ENCODE measurements at places on chromosomes 5 and 9.

DNA sequence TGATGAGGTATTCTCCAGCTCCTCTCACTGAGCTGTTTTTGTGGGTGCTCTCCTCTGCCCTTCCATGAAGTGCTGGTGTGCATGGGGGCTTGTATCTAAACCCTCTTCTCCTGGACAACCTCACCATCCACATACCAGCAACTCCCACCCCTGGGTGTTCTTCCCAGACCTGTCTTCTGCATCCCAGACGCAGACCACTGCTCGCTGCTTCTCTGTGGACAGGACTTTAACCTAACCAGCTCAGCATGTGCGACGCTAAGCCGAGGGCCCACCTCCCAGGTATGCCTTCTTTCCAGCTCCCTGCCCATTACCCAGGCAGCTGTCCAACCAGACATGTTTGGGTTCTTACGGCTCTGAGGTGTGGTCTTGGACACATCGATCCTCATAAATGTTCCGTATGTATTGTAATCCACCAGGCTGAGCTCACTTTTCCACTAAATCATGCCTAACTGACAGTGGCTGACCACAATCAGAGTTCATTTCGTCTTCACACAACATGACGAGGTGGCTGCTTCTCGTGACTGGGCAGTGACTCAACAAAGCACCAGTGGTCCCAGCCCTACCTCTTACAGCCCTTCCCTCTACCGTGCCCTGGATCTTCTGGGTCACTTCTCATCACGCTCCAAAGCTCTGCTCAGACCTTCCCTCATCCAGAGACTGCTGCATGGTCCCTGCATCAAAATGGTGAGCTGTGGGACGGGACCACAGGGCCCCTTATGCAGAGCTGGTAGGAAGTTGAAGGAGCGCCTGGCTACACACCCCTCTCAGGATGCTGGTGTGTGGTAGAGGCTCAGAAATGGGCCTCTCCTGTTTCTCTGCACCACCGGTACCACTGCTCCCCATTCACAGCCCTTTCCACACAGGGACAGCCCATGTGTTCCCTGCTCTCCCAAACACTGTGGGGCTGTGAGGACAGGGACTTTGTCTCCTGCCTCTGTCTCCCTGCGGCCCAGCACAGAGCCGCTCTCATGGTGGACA, 9.6 kb upstream of the PTGES2 start:
- DNase-seq, result no peak

DNA sequence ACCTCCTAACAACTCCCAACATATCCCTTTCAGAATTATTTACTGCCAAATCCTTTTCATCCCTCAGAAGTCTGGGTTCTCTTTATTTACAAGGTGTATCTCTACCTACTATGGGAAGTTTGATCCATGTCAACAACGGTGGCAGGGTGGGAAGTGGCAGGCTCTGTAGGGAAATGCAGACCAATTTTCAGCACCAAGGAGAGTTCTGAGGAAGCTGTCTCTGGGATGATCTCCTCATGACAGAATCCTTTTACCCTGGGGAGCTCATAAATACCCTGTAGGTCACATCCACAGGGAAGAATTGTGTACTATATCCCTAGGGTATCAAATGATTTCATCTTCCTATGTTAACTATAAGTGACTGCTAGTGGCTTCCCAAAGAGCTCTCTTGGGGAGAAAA, 107.8 kb upstream of the NEK6 start:
- DNase-seq, result no peak

- no peak for DNase-seq
Measured at GRCh38 chr5:129173771-129174170, 79.2 kb downstream of the ISOC1 start.

DNA sequence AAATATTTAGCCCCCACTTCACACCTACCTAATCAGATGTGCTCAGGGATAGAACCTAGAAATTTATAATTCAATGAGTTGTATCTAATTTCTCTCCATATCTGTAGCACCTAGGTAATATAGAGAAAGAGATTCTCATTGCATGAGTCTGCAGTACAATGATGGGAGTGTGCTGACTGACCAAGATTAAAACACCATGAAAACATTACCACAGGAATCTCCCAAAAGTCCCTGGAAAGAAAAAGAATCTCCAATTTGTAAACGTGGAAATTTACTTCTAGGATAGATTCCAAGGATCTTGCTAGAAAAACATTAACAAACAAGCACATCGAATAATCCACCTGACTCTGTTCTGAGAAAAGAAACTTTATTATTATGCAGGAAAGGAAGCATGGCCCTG, 45.0 kb upstream of the DMRTA1 start:
- DNase-seq, result no peak

DNA sequence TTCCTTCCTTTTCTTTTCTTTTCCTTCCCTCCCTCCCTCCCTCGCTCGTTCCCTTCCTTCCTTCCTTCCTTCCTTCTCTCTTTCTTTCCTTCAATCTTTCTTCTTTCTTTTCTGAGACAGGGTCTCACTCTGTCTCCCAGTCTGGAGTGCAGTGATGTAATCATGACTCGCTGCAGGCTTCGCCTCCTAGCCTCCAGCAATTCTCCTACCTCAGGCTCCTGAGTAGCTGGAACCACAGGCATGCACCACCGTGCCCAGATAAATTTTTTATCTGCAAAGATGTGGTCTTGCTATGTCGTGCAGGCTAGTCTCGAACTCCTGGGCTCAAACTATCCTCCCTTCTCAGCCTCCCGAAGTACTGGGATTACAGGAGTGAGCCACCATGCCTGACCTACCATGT, 81.4 kb downstream of the SPATA31C2 start:
- no peak for DNase-seq

- DNase-seq, result no peak
Measured at GRCh38 chr9:75201480-75202209, 113.3 kb downstream of the OSTF1 start.

DNA sequence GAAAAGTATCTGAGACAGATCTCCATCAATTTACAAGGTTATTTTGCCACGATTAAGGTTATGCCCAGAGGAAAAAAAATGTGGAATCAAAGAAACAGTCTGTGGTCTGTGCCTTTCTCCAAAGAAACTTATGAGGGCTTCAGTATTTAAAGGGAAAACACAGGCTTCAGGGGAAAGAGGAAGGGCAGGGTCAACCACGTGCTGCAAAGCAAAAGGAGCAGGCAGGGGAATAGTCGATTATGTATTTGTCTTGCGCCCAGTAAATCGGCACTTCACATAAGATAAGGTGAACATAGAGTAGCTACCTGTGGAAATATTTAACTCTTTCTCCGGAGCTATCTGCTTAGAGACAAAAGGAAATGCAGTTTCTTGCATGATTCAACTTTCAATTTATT, 343.7 kb downstream of the RAB3C start:
- no peak for DNase-seq

DNA sequence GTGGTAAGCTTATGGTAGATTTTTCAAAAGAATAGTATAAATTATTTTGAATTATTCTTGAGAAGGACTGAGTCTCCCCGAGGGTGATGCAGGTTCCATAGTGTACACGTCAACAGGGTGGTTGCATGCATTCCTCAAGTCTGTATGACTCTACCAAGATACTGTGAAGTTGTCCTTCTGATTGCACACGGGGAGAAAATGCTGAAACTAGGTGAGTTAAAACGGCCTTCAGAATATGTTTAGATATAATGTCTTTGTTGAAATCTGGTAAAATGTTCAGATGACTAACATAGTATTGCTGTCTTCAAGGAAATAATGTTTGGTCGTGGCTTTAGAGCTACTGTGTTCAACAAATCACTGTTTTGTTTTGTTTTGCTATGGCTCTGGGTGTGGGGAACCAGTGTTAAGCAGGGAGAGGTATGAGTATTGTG, 22.4 kb upstream of the TNFAIP8 start:
- no peak for DNase-seq
